Stimulated activated CD8-positive, alpha-beta memory T cell treated with anti-CD3 and anti-CD28 coated beads, Interleukin-15, amount 100 ng/mL, for 24 hours (primary cell): ENCODE measurements at places on chromosomes 5 and 9.

DNA sequence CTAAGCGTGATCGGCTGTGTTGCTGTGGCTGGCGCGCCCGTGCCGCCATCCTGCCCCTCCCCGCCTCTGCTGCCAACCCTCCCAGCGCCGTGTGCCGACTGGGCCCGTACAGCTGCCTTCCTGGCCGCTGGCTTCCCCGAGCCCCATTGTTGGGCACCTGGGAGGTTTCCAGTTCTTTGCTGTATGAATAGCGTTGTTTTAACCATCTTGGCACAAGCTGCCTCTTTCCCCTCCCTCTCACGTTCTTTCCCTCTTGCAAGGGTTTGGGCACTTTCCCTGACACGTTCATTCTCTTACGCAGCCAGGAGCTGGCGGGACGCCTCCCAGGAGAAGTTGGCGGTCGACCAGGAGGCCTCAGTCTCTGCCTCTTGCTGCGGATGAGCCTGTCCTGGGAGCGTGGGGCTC is 43.1 kb upstream of the RXRA start:
- no peak for DNase-seq

DNA sequence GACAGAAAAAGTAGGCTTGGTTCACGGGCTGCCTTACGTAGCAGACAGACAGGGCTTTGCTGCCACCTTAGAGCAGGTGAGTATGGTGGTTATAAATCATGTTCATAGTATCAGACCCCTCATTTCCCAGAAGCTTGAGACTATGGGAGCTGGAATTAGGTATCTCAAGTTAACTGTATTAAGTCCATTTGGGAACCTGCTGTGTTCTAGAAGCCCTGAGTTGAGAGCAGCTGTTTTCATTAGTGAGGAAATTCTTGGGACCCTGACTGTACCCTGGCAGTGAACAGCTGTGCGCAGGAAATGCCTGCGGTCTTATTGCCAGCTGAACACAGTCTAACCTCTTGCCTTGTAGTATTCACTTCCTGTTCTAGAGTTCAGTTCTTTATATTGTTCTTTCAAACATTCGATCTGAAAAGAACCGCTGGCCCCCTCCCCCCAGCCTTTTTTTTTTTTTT is 29.8 kb downstream of the UGCG start:
- DNase-seq, result no peak

DNA sequence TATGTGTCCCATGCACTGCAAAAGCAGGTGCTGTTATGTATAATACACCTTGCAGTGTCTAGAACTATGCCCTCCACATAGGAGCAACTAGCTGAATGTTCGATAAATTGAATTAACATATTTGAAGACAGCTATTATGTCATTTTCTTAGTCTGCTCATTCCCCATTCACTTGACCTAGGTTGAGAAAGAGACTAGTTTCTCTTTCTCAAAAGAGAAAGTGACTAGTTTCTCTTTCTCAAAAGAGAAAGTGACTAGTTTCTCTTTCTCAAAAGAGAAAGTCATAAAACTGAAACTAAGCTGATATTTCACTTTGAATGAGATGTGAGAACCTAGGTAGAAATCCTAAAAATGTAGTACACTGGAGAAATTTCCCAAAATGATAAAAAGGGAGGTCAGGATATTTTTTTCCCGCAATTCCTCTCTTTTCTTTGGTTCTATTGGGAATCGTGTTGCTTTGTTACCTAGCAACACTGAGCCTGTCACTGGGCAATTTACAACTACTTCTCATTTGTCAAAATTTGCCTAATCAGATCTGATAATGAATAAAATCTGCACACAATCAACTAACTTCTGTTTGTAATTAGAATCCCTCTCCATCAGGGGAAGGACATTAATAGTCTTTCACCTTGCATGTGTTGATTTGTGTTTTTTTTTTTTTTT is 132.0 kb upstream of the GRIA1 start:
- DNase-seq, result no peak

- no peak for DNase-seq
These were observed 102.0 kb upstream of the NREP start for GRCh38 chr5:111859031-111859430.

DNA sequence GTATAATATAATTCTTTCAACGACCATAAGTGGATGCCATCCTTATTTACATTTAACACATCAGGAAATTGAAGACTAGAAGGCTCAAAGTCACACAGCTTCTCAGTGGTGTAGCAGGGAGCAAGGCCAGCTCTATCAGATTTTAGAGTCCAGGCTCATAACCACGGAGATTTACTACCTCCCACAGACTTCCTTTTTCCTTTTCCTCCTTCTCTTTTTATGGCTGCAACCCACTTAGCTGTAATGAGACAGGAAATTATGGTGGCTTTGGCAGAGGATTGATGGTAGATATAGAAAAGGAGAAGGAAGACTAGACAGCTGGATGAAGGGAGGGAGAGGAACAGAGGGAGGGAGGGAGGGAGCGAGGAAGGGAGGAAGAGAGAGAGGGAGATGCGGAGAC is 47.4 kb downstream of the SPEF2 start:
- no peak for DNase-seq

GRCh38 chr5:110630350-110630749 is 96.1 kb downstream of the TMEM232 start:
- DNase-seq, result no peak

DNA sequence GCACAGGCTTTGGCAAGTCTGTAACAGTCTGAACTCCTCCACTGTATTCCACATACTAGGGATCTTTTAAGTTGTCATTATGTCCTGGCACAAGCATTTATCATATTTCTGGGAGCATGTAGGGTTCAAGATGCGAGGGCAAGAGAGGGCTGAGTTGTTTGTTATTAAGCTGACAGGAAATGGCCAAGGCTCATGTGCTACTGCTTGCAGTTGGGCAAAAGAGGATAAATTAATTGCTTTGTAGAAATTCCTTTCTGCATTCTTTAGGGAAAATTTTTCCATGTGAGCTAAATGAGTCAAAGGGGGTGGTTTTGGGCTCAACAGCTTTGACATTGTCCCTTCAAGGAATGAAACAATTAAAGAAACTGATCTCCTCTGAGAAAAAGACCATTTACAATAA is 35.4 kb downstream of the DOCK8 start:
- no peak for DNase-seq

GRCh38 chr9:27654629-27655285 is 81.5 kb upstream of the C9orf72 start:
- DNase-seq, result no peak

GRCh38 chr5:95350631-95351030 is 40.5 kb upstream of the FAM81B start:
- DNase-seq, result no peak

GRCh38 chr5:120994112-120994511 is 530.0 kb downstream of the PRR16 start:
- no peak for DNase-seq

- DNase-seq, result no peak
These were observed 95.5 kb upstream of the SPATA31D4 start for GRCh38 chr9:81832571-81833285.

DNA sequence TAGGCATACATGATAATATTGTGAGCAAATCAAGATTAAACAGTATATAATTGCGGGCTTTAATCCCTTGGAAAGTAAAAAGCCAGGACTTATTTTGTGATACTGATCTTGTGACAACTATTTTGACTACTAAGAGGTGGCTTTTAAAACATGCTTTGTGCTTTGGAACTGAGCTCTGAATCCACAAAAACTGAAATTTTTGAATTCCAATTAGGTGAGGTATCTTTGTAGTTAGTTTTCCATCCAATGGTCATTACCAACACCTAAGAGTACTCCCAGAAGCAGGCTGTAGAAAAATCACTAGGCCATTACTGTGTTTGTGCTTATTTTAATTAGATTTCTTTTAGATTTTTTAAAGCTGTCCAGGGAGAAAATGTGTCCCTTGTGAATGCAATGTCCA is 559.5 kb upstream of the WWC1 start:
- DNase-seq, result no peak

DNA sequence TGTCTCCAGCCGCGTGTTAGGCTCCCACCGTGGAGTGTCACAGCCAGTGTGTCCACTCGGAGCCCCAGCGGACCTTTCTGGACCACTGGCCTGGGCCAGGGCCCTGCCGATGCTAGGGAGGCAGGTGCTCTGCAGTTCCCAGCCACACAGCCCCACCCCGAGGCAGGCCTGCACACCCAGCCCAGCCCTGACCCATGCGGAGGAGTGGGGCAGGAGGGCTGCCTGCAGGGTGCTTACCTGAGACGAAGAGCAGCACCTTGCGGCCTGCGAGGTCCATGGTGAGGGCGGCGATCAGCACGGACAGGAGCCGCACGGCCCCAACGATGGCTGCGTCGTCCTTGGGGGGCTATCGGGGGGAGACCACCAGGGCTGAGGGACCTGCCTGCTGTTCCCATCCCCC is 5.2 kb downstream of the SLC2A6 start:
- DNase-seq, result no peak

- no peak for DNase-seq
These were observed 54.3 kb downstream of the TRIP13 start for GRCh38 chr5:946720-947625.

- no peak for DNase-seq
These were observed 329.5 kb downstream of the CCDC171 start for GRCh38 chr9:15882328-15882727.

DNA sequence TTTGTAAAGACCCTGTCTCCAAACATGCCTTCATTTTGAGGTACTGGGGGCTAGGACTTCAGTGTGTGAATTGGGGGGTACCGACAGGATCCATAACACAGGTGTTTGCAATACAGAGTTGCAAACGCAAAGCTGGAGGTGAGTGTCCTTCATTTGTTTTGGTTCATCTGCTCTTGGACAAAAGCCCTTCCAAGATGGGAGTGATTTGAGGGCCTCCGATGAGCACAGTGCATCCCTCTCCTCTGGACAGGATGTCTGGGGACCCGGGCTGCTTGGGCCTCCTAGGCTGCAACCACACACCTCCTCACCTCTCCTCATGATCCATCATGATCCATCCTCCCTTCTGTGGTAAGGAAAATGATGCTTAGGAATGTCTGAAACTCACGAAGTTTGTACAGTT is 23.8 kb downstream of the FGD3 start:
- DNase-seq, result no peak

GRCh38 chr5:153224651-153225050 is 265.8 kb upstream of the GRIA1 start:
- DNase-seq, result no peak

- DNase-seq, result no peak
These were observed 12.2 kb upstream of the SLC44A1 start for GRCh38 chr9:105232207-105232606.

GRCh38 chr5:172096207-172096940 is 89.9 kb upstream of the FBXW11 start:
- DNase-seq, result no peak

DNA sequence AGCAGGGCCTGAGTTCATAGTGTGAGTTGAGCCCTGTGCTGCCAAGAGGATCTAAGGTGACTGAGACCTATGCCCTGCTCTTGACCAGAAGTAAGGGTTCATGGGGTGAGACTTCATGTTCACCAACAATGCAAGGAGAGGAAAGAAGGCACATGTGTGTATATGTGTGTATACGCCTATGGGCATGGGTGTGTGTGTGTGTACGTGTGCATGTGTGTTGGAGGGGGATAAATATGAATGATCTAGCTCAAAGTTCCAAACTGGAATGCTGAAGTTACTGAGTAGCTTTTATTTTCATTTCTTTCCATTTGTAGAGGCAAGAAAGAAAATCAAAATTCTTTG is 25.6 kb upstream of the HAND1 start:
- no peak for DNase-seq

DNA sequence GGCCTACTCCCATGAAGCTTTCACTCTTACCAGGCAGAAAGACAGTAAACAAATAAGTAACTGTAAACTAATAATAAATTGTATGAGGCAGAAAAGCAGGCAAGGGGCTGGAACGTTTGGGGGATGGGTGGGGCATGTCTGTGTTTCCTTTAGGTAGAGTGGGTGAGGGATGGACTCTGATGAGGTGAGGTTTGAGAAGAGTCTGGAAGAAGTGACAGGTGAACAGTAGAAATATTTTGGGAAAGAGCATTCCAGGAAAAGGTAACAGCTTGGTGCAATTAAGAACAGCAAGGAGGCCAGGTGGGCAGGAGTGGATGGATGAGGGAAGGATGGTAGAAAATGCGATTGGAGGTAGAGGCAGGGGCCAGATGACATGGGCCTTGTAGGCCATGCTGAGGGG is 56.5 kb downstream of the PTTG1 start:
- DNase-seq, result no peak

DNA sequence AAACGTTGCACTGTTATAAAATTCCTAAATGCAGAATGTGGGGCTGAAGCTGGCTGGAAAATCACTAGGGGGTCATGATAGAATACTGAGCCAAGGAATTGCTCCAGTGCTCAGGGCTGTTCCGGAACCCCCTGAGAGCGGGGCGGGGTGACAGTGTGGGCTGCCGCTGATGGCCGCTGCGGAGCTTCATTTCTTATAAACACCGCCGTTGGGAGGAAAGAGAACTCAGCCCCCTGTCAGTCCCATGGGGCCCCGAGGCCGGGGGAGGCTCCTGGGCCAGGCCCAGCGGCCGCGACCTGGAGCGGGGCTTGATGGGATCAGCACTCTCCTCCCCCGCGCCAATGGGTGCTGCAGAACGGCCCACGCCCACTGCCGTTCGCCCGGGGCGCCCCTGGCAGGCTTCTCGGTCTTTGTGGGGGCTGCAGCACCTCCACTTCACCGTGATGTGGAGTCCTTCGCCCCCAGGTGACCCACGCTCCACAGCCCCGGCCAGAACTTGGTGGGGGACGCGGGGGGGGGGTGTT is 5.2 kb upstream of the IRF1 start:
- DNase-seq, result no peak

DNA sequence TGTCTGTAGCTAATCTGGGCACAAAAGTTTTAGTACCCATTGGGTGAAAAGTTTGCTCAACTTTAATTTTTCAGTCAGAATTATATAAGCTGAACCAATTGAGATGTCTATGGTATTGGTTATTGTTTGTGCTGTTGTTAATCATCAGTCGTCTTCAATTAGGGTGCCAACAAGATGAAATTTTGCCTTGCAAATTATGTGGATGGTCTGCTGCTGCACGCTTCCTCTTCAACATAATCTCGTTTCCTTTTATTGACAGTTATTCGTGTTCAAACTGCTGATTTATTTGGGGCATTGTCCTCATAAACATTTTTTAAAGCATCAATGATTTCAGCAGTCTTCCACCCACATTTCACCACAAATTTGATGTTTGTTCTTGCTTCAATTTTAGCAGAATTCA is 194.0 kb downstream of the HTR1A start:
- no peak for DNase-seq

DNA sequence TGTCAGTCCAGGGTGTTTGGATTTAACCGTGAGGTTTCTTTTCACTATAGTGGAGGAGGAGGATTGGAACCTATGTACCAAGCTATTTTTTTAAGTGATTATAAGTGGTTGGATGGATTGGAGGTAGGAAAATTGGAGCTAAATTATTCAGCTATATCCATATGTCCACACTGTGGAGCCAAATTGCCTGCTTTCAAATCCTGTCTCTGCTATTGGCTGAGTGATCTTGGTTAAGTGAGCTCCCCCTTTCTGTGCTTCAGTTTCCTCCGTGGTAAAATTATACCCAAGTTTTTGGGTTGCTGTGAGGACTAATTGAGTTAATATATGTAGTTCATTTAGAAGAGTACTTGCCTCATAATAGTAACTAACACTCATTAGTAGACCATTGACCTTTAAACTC is 2.5 kb downstream of the CENPP start:
- DNase-seq, result no peak

GRCh38 chr5:116381201-116381600 is 193.4 kb downstream of the SEMA6A start:
- DNase-seq, result no peak

- DNase-seq, result no peak
These were observed 56.2 kb downstream of the DENND4C start for GRCh38 chr9:19286634-19287188.
